ENCODE measurements at places on chromosomes 7 and 10. TPM values are rescaled to one million over a fixed set of nuclear protein-coding genes. Genes with fewer than 3 reads are reported as not detected.

The IL15RA gene
- 23.7 TPM for polyA plus RNA-seq

The SMKR1 gene
- 0.45 TPM for polyA plus RNA-seq

The UFSP1 gene
- polyA plus RNA-seq = 5.3 TPM

The MARVELD1 gene
- 16.2 TPM for polyA plus RNA-seq

The ASZ1 gene
- not detected for polyA plus RNA-seq

The STEAP4 gene
- polyA plus RNA-seq = 4.9 TPM

The SMARCD3 gene
- polyA plus RNA-seq = 15.6 TPM

The GPER1 gene
- 4.2 TPM for polyA plus RNA-seq

The HABP2 gene
- polyA plus RNA-seq = not detected

The TAS2R39 gene
- not detected for polyA plus RNA-seq

The HILPDA gene
- polyA plus RNA-seq = 3.7 TPM

The PLAC9 gene
- polyA plus RNA-seq = 6.9 TPM

The RAB18 gene
- polyA plus RNA-seq = 83.7 TPM

The PITX3 gene
- not detected for polyA plus RNA-seq

The C10orf105 gene
- not detected for polyA plus RNA-seq

The PNLIPRP3 gene
- polyA plus RNA-seq = not detected

The TRIL gene
- not detected for polyA plus RNA-seq

The PRKCQ gene
- 0.23 TPM for polyA plus RNA-seq

The OR2A42 gene
- not detected for polyA plus RNA-seq

The PAPSS2 gene
- 87.6 TPM for polyA plus RNA-seq

The IFIT2 gene
- polyA plus RNA-seq = 3.9 TPM

The SFRP5 gene
- polyA plus RNA-seq = 5.0 TPM

The NUTM2D gene
- polyA plus RNA-seq = 7.2 TPM

The GIMAP2 gene
- 5.1 TPM for polyA plus RNA-seq

The SLC26A3 gene
- polyA plus RNA-seq = 326 TPM

The VAX1 gene
- not detected for polyA plus RNA-seq

The MNX1 gene
- 5.3 TPM for polyA plus RNA-seq

The GARS1 gene
- 109 TPM for polyA plus RNA-seq

The TMEM176B gene
- 151 TPM for polyA plus RNA-seq

Measured in sigmoid colon (tissue), 7 donors.